Neural progenitor cell (in vitro differentiated cells): ENCODE measurements at places on chromosomes 3 and 15. TPM values are rescaled to one million over a fixed set of nuclear protein-coding genes. Genes with fewer than 3 reads are reported as not detected.

Gene HESX1
- total RNA-seq: 42.1 and 50.6 TPM in 2 replicates

DNA sequence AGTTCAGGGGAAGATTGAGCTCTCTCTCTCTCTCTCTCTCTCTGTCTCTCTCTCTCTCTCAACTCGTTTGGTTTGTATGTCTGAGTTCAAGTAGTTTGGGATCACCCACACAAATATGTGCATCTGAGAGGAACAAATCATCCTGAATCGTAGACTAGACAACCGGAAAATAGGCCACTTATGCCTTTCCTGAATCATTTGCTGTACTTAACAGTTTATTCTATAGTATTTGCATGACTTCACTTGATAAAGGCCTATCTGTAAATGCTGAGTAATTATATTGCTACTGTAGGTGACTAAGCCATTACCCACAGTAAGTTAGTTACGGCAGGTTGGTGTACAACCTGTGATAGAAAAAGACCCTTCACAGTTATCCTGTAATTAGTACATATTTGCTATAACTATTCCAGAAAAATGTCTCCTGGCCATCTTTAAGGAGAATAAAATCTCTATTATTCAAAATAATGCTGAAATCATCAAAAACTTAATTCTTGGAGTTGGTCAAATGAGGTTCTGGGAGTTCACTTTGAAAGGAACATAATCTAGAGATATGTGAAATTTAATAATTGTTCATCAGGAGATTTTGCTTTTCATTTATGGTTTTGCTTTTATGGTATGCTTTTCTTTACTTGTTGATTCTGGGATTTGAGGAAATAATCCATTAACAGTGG lies 31.1 kb downstream of the OXSM start:
- H3K4me1 ChIP-seq: no peaks in the 10 kb centered on the region
- DNase-seq: no peak
- no peaks in the 10 kb centered on the region for H3K27me3 ChIP-seq
- no peak overlapping the region for H3K27ac ChIP-seq
- H3K36me3 ChIP-seq: no peaks in the 10 kb centered on the region

Gene GASK1A
- 3.9 and 10.3 TPM in 2 replicates for total RNA-seq

Gene TRH
- 0.19 TPM in 1 of 2 replicates, not detected in the other for total RNA-seq

DNA sequence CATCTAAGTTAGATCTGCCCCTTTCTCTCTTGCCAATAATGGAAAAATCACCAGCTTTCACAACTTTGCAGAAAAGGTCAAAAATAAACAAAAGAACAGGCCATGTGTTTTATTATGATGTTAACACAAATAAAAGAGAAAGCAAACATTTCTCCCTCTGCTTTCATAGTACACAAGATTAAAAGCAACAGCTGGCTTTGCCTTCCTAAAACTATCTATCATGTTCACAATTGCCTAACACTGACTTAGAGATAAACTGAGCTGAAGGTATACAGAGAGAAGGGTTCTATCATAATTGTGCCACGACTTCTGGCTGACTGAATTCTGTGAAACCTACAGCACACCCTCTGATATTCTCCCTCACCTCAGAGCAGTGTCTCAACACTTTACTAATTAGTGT lies 29.4 kb downstream of the AADAC start:
- H3K4me1 ChIP-seq: peaks cover 4% of the 10 kb centered on the region
- H3K4me3 ChIP-seq: no peak overlapping the region
- H3K27me3 ChIP-seq: no peaks in the 10 kb centered on the region
- no peaks in the 10 kb centered on the region for H3K36me3 ChIP-seq
- DNase-seq: no peak
- H3K27ac ChIP-seq: no peak overlapping the region

- no peak overlapping the region for H3K4me3 ChIP-seq
- no peaks in the 10 kb centered on the region for H3K27me3 ChIP-seq
- H3K4me1 ChIP-seq: peaks cover 7% of the 10 kb centered on the region
Measured at GRCh38 chr3:30302027-30302426, 304.4 kb upstream of the TGFBR2 start.

Gene LRRC57
- total RNA-seq: 13.8 and 18.1 TPM in 2 replicates

GRCh38 chr3:46245146-46245545 lies 2.9 kb downstream of the CCR3 start:
- no peaks in the 10 kb centered on the region for H3K36me3 ChIP-seq
- no peak overlapping the region for H3K27ac ChIP-seq
- DNase-seq: no peak
- no peaks in the 10 kb centered on the region for H3K27me3 ChIP-seq
- H3K4me1 ChIP-seq: no peaks in the 10 kb centered on the region
- H3K4me3 ChIP-seq: no peak overlapping the region
